ENCODE measurements at places on chromosomes 7 and 10.

DNA sequence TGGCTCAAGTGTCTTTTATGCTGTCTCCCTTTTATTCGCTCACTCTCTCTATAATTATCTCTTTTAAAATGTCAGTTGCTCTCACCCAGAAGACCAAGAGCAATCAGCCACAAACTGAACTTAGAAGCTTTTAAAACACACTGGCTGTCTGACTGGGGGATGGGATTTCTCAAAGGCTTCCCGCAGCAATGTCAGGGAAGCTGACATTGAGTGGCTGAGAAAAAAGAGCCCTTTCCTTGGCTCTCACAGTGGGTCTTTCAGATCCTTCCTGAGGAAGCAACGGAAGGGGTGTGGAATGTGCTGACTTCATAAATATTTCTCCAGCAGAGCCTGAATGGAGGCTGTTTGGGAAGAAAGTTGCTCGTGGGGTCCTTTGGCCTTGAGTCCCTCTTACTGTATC lies 445.7 kb upstream of the C7orf33 start:
- DNase-seq = peak; percentile 15

DNA sequence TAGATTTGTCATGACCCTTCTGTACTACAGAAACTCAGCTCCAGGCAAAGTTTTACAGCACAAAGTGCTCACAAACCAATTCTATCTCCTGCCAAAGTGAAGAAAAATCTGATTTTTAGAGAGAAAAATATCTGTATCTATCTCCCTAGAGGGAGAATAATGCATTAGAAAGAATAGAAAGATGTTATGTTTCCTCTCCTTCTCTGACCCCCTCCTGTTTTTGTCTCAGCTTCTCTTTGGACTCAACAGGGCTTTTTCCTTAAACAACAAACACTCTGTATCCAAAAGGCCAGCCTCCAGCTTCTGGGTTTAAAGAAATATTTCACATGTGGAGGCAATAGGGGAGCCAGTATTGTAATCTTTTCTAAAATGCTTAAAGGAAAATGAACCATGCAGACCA lies 627.4 kb downstream of the REEP3 start:
- DNase-seq = no peak

DNA sequence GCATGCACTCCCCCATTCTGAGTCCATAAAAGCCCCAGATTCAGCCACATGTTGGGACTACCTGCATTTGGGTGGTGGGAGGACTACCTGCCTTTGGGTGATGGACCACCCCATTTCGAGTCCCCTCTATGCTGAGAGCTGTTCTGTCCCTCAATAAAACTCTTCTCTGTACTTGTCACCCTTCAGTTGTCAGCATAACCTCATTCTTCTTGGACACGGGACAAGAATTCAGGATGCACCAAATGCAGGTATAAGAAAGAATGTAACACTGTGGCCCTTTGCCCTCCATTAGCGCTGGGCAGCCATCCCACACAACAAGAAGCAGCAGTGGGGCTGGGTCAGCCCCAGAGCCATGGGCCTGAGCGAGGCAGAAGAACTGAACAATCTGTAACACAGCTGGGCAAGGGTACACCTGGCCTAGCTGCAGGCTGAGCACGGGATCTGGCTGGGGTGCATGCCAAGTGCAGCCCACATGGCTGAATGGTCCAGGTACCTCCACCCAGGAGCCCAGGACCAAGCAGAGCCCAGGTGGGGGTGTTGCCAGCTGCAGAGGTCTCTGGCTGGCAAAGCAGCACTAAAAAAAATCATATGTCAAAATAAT lies 1344.3 kb upstream of the LRRTM3 start:
- no peak for DNase-seq

- DNase-seq = peak; percentile 86
Measured at GRCh38 chr10:3452173-3452626, 279.6 kb upstream of the PITRM1 start.

DNA sequence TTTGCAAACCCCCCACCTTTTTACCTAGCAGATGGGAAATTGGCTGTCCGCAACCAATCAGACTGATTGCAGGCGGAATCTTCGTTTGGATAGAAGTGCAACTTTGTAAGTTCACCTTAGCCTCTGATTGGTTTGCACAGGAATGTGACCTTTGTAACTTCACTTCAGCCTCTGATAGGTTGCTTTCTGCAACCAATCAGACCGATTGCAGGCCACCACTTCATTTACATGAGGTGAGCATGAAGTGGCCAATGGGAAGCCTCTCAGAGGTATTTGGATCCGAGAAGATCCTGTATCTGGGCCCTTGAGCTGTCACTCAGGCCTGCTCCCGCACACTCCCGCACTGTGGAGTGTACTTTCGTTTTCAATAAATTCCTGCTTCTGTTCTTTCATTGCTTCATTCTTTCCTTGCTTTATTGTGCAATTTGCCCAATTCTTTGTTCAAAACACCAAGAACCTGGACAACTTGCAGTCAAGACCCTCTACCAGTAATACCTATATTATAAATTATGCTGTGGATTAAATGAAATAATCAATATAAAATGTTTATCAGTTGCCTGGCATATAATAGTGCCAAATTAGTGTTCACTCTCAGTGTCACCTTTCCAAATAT lies 491.4 kb downstream of the PLXNA4 start:
- DNase-seq = no peak

- no peak for DNase-seq
Measured at GRCh38 chr10:60989400-60989876, 45.5 kb upstream of the RHOBTB1 start.

DNA sequence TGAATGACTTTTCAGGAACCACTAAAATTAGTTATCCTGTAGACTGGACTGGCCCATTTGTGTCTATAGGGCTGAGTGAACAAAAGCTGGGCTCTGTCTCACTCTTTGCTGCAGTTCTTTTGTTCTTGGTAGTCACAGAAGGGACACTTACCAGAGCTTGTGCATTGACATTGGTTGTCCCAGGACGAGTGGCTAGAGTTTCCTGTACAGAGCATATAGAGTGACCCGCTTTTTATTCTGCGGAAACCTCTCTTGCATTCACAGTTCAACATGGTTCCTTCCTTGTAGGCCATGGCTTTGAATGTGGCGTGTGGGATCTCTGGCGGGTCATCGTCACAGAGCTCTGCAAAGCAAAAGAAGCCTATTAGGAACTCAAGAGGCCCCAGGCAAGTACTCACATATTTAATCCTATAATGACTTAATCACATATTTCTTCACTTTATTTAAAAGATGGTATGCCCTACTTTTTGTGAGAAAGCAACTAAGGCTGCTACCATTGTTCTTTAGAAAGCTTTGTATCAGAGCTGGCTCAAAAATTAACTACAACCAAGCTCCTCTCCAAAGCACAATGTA lies 36.4 kb downstream of the IL2RA start:
- DNase-seq = no peak
